Psoas muscle (tissue), 8 donors: ENCODE measurements at places on chromosomes 2 and 18. TPM values are rescaled to one million over a fixed set of nuclear protein-coding genes. Genes with fewer than 3 reads are reported as not detected.

The VPS54 gene
- 8.9 TPM for total RNA-seq

DNA sequence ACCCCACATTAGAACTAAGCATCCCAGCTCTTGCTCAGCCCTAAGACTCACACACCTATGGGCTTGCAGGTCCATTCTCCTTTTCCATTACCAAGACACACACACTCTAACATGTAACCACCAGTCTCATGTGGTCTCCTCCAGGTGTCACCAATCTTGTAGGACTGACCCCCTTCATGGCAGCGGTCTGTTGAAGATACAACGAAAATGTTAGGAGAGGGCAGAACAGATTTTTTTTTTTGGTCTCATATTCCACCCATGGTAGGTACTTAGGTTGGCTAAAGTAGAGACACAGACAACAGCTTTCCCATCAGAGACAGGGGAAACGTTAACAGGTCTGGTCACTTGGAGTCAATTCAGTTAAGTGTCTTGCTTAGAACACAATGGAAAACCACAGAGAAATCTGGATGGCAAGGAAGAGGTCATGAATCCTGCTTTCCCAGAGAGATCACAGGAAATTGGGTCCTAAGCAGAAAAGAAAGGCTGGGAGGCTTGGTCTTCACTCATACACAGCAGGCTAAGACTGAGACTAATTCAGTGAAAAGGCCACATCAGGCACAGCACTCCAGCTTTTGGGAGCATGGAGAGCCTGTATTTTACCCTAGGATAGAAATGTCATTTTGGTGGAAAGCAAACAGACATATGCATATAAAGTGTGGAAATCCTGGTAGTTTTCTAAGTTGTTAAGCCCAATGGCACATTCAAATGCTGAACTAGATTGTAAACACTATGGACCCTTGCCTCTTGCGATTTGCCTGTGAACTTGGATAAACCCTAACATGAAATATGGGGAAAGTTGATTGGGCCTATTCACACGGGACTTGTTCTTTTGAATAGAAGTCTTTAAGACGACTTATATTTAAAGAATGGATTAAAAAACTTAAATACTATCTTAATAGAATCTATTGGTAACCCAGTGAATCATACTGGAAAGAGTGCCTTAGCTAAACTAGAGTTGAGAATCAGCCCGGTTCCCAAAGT, 3.8 kb downstream of the FN1 start:
- no peak overlapping the region for H3K4me3 ChIP-seq
- peaks cover 2% of the 10 kb centered on the region for H3K27me3 ChIP-seq
- H3K4me1 ChIP-seq: peaks cover 9% of the 10 kb centered on the region
- H3K36me3 ChIP-seq: peaks cover 6% of the 10 kb centered on the region

The TEX44 gene
- total RNA-seq: not detected

- DNase-seq: no peak
- no peaks in the 10 kb centered on the region for H3K4me1 ChIP-seq
- H3K4me3 ChIP-seq: no peak overlapping the region
- no peaks in the 10 kb centered on the region for H3K27me3 ChIP-seq
- H3K36me3 ChIP-seq: no peaks in the 10 kb centered on the region
- no peak overlapping the region for H3K27ac ChIP-seq
Measured at GRCh38 chr2:144983107-144983506, 463.2 kb upstream of the ZEB2 start.

The SLC4A3 gene
- total RNA-seq: 0.93 TPM

DNA sequence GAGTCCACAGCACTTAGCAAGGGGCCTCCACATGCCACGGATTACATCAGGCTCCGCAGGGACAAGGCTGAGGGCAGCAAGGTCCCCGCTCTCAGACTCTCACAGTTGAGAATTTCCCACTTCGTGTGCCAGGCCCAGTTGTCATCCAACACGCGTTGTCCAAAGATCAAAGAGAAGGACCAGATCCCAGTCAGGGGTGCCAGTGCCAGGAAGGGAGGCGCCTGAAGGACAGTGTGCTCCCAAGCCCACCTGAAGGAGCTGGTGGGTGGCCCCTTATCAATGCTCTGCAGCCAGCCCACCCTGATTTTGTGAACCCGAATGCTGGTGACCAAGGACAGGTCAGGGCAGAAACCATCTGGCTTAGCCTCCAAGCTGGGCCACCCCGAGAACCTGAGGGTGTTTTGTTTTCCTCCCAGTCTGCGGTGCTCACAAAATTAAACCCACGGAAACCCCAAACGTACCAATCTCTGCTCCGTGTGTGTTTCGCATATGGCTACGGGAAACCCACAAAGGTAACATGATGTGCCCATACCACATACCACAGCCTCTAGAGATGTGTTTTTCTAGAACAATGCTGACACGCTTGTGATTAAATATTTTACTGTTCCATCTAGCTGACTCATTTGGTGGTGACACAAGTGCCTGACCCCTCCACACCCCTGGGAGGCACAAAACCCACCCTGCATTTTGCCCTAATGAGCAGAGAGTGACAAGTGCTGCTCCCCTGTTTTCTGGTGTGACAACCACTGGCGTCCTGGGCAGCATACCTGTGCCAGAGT, 24.5 kb downstream of the CRACDL start:
- no peaks in the 10 kb centered on the region for H3K36me3 ChIP-seq
- no peak overlapping the region for H3K4me3 ChIP-seq
- H3K27me3 ChIP-seq: no peaks in the 10 kb centered on the region
- no peak overlapping the region for H3K27ac ChIP-seq

The HK2 gene
- 97.7 TPM for total RNA-seq

The COL4A3 gene
- total RNA-seq: 20.9 TPM

GRCh38 chr18:35616664-35617423, 35.3 kb downstream of the GALNT1 start:
- H3K4me3 ChIP-seq: no peak overlapping the region
- DNase-seq: no peak
- no peaks in the 10 kb centered on the region for H3K36me3 ChIP-seq
- no peaks in the 10 kb centered on the region for H3K27me3 ChIP-seq
- peak overlapping the region; percentile 57 for H3K27ac ChIP-seq
- H3K4me1 ChIP-seq: peaks cover 70% of the 10 kb centered on the region

DNA sequence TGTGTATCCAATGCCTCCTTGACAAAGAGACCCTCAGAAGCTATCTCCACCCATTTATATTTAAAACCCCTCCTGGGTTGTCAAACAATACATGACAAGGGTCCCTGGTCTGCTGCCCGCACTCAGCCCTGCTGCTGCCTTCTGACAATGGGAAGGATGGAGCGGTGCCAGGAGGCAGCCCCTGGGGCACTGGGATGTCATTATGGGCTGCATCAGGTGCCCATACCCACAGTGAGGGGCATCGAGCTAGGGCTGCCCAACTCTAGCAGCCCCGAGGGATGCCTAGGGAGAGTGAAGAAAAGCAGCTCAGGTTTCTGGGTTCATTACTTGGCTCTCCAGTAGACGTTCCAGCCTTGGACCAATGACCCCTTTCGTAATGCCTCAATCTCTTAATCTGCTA, 301.7 kb downstream of the ALK start:
- H3K4me1 ChIP-seq: no peaks in the 10 kb centered on the region
- H3K27ac ChIP-seq: no peak overlapping the region
- no peak for DNase-seq
- no peaks in the 10 kb centered on the region for H3K36me3 ChIP-seq
- H3K27me3 ChIP-seq: no peaks in the 10 kb centered on the region

- H3K27ac ChIP-seq: no peak overlapping the region
- H3K4me3 ChIP-seq: no peak overlapping the region
- no peaks in the 10 kb centered on the region for H3K36me3 ChIP-seq
- DNase-seq: no peak
- H3K27me3 ChIP-seq: no peaks in the 10 kb centered on the region
- peaks cover 2% of the 10 kb centered on the region for H3K4me1 ChIP-seq
Measured at GRCh38 chr2:163345795-163346573, 389.8 kb downstream of the FIGN start.

GRCh38 chr2:18244845-18245244, 315.6 kb downstream of the RDH14 start:
- no peaks in the 10 kb centered on the region for H3K27me3 ChIP-seq
- H3K36me3 ChIP-seq: no peaks in the 10 kb centered on the region
- H3K4me3 ChIP-seq: no peak overlapping the region
- no peak overlapping the region for H3K27ac ChIP-seq

GRCh38 chr18:11115276-11115675, 34.1 kb downstream of the PIEZO2 start:
- no peaks in the 10 kb centered on the region for H3K4me1 ChIP-seq
- H3K36me3 ChIP-seq: no peaks in the 10 kb centered on the region
- H3K27me3 ChIP-seq: no peaks in the 10 kb centered on the region

GRCh38 chr2:35858216-35858615, 497.4 kb upstream of the CRIM1 start:
- H3K4me3 ChIP-seq: no peak overlapping the region
- H3K36me3 ChIP-seq: no peaks in the 10 kb centered on the region
- no peaks in the 10 kb centered on the region for H3K27me3 ChIP-seq
- no peaks in the 10 kb centered on the region for H3K4me1 ChIP-seq
- no peak overlapping the region for H3K27ac ChIP-seq

- no peaks in the 10 kb centered on the region for H3K4me1 ChIP-seq
- H3K27ac ChIP-seq: no peak overlapping the region
- no peak overlapping the region for H3K4me3 ChIP-seq
- H3K27me3 ChIP-seq: no peaks in the 10 kb centered on the region
- DNase-seq: no peak
- H3K36me3 ChIP-seq: no peaks in the 10 kb centered on the region
Measured at GRCh38 chr18:56157541-56157940, 480.9 kb downstream of the TXNL1 start.

The NAT8 gene
- total RNA-seq: not detected

DNA sequence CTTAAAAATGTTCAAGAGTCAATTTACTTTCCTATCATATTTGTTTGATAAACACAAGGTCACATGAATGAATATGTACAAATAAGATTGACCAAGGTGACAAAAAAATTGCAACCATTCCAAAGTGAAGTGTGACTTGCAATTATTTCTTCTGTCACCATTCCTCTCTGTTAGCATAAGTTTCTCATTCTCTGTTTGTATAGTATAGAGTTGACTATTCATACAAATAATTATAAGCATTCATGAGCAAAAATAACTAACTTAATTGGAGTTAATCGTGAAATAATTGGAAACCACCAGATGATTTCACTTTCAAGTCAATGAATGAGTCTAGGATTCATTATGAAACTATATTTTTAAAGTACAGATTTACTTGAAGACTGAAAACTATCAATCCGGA, 42.1 kb downstream of the PGAP1 start:
- no peak for DNase-seq
- H3K27me3 ChIP-seq: no peaks in the 10 kb centered on the region
- H3K27ac ChIP-seq: no peak overlapping the region
- H3K4me3 ChIP-seq: no peak overlapping the region
- H3K36me3 ChIP-seq: no peaks in the 10 kb centered on the region

The DNAJC5G gene
- total RNA-seq: not detected
